ENCODE measurements at places on chromosomes 7 and 10.

GRCh38 chr10:57905861-57906260 is 361.8 kb downstream of the IPMK start:
- no peak for DNase-seq

- no peak for DNase-seq
These were observed 400.6 kb upstream of the IGFBP3 start for GRCh38 chr7:46321556-46322205.

- DNase-seq: no peak
These were observed 2.0 kb upstream of the ANLN start for GRCh38 chr7:36387435-36388231.

GRCh38 chr10:77548671-77549070 is 88.9 kb downstream of the KCNMA1 start:
- DNase-seq: no peak

- DNase-seq: no peak
These were observed 61.3 kb downstream of the SEC61G start for GRCh38 chr7:54697659-54698186.

DNA sequence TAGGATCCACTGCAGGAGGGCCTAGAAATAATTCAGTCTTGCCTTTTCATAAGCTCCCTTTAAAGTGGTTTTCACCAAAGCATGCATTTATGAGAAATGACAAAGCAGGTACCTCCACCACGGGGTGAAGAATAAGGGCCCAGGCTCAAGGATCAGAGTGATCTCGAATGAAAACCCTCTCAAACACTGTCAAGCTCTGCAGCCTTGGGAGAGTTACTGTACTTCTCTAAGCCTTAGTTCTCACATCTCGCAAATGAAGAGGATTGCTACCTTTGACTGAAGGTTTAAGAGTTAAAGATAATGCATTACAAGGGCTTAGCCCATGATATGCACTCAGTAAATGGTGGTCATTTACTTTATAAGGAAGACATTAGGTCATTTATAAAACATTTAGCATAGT is 81.7 kb downstream of the CUBN start:
- no peak for DNase-seq

- no peak for DNase-seq
These were observed 64.9 kb downstream of the LARP4B start for GRCh38 chr10:866577-866941.

GRCh38 chr7:111229916-111230315 is 139.0 kb downstream of the LRRN3 start:
- DNase-seq: no peak

DNA sequence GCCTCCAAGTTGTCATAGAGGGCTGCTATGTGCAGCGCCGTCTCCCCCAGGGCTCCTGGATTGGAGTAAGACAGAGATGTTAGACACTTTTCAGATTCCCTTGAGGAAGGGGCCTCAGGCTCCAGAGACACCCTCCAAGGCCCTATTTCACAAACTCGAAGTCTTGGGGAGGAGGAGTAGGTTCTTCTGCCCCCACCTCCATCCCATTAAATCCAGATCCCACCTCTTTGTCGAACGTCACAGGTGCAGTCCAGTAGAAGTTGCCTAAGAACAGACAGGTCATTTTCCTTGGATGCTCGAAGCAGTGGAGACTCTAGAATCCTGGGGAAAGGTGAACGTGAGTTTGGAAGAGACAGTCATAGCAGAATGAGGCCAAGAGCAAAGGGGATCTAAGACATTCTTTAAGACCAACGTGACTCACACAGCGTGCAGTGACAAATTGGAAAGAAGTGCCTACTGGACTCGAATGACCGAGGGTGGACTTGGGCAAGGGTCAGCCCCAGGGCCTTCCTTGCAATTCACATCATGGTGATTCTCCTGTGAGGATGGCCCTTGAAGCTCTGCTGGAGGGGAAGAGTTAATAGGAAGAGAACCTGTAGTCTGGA is 3.3 kb downstream of the TRPV5 start:
- no peak for DNase-seq

GRCh38 chr10:79413196-79413595 is 32.2 kb downstream of the ZCCHC24 start:
- DNase-seq: peak; percentile 48

DNA sequence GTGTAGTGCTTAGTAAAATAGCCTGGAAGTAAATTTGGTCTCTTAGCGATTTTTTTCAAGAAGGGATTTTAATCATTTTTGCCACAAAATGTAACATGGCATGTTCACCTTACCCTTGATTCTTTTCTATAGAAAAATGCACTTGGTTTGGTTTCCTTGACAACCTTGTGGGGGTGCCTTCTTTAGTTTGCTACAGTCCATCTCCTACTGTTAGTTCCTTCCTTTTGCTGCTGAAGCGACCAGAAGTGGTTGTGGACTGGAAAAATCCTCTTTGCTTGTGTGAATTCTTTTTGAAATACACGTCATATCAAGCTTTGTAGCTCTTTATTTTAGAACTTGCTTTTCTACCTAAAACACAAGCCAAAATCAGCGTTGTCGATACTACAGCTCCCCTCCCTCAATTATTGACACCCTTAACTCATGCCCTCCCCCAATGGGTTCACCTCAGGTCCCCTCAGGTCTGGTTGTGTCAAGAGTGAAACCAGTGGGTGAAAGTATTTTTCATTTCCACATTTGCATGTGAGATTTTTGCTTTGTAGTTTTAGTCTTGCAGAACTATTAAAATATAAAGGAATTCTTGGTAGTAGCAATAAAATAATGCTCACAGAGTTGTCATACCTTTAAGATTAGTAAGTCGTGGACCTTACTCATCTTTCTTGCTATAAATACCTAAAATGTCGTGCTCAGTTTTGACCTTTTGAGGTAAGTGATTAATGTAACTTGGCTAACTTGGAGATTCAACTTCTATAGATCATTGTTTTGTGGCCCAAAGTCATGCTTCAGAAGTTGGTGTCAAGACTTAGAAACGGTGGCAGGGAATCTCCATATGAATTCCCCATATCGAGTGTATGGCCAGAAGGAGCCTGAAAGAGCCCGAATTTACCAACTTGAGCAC is 1.5 kb downstream of the ACTR3B start:
- DNase-seq: no peak

DNA sequence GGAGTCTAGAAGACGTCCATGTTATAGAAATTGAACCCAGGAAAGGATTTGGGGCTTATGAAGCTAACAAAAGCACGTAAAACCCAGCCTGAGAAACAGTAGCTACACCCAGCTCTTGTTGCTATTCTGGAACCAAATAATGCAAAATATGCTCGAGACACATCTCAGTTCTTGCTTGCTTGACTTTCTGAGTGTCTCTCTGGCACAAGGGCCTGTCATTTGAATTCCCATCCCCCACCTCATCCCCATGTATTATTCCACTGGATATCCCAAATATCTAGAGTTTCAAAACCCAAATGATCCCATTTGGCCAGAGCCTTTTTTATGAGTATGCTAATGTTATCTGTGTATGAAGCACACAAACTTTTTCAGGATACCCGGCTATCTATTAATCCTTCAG is 48.2 kb upstream of the AGBL3 start:
- no peak for DNase-seq

GRCh38 chr10:74061104-74061503 is 63.2 kb downstream of the VCL start:
- no peak for DNase-seq

DNA sequence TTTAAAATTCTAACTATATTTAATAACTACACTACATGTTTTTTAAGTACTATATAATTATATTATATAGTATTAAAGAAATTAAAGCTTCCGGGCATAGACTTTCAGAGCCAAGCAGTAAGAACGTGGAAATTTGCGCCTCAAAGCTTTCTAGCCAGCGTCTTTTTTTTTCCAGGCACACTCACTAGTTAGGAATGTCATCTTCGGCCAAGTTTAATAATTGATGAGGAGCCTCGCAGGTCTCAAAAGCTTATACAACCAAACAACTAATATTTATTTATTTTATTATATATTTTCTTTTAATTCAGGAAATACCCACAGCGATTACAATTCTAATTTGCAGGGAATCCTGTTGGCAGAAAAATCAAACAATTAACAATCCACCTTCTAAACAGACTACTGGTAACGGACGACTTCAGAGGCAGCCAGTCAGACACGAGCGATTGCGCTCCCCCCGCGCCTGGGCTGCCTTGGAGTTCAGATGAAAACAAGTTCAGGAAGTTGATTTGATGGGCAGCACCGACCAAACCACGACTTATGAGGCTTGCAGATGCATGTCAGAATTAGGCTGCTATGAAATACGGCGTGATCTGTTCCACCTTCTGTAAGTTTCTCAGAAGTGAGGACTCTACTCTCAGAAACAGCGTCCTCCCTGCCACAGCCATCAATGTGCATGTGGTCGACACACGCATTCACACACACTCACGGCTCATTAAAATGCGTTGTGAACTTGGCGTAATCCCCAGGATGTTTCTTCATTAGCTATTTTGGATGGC is 431.8 kb upstream of the MGMT start:
- no peak for DNase-seq

- DNase-seq: no peak
These were observed 553 bp downstream of the DNAJC30 start for GRCh38 chr7:73682745-73683055.

DNA sequence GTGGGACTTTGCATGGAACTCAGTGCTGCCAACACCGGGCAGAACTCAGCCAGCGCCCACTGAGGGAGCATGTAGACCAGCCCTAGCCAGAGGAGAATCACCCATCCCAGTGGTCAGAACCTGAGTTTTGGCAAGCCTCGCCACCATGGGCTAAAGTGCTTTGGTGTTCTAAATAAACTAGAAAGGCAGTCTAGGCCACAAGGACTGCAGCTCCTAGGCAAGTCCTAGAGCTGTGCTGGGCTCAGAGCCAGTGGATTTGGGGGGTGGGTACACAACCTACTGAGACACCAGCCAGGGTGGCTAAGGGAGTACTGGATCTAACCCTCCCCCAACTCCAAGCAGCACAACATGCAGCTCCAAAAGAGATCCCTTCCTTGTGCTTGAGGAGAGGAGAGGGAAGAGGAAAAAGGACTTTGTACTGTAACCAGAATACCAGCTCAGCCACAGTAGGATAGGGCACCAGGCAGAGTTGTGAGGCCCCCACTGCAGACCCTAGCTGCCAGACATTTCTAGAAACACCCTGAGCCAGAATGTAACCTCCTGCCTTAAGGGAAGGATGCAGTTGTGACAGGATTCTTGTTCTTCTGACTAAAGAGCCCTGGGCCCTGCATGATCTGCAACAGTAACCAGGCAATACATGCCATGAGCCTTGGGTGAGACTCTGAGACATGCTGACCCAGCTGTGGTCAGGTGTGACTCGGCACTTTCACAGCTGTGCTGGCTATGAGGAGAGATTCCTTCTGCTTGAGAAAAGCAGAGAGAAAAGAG is 24.4 kb downstream of the GSDME start:
- no peak for DNase-seq

DNA sequence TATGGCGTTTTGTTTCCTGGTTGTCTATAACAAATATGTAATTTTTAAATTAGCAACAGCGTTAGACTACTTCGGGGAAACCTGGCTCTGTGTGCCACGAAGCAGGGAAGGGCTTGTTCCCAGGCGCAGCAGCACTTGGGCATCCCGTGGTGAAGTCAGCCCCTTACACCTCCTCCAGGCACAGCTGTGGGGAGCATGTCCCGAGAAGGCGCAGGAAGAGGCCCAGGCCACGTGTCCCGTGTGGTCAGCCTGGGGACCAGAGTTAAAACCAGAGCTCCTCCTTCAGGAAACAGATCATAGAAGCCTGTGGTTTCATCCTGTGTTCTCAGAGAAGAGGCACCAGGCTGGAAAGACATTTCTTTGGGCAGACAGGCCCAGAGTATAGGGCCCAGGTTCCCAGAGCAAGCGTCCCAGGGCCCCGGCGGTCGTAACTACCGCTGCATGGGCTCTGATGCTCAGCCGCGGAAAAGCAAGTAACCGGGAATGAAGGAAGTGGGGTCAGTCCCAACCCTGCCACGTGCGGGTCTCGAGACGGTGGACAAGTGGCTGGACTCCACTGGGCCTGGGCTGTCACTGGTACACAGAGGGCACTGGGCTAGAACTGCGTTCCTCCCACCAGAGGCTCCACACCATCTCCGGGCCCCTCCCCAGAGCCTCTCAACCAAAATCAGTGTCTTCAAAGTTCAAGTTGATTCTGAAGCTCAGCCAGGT is 7.1 kb downstream of the NUDT1 start:
- DNase-seq: peak; percentile 74

- DNase-seq: no peak
These were observed 142.8 kb downstream of the DNAJC1 start for GRCh38 chr10:21860718-21861117.

DNA sequence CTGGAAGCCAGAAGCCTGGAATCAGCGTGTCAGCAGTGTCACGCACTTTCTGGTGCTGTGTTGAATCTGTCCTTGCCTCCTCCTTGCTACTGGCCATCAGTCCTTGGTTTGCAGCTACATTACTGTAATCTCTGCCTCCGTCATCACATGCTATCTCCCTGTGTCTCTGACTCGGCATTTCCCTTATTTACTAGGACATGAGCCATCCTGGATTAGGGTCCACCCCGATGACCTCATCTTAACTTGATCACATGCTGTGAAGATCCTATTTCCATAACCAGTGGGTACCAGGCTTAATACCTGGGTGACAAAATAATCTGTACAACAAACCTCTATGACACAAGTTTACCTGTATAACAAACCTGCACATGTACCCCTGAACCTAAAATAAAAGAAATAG is 518.0 kb upstream of the KLF6 start:
- no peak for DNase-seq

DNA sequence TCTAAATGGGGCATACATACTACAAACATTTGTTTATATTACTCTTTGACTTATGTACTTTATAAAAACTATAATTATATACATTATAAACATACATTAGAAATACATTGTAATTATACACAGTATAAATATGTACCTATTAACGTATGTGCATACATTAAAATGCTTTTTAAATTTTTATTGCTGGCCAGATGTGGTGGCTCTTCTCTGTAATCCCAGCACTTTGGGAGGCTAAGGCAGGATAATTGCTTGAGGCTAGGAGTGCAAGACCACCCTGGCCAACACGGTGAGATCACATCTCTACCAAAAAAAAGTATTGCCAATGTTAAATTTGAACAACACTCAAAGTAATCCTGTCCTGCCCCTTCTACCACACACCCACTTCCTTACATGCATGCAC is 1037.0 kb downstream of the GRM8 start:
- DNase-seq: no peak

- no peak for DNase-seq
These were observed 42.2 kb downstream of the POLL start for GRCh38 chr10:101545898-101546297.

- DNase-seq: peak; percentile 58
These were observed 396 bp upstream of the TAF5 start for GRCh38 chr10:103367379-103367781.

DNA sequence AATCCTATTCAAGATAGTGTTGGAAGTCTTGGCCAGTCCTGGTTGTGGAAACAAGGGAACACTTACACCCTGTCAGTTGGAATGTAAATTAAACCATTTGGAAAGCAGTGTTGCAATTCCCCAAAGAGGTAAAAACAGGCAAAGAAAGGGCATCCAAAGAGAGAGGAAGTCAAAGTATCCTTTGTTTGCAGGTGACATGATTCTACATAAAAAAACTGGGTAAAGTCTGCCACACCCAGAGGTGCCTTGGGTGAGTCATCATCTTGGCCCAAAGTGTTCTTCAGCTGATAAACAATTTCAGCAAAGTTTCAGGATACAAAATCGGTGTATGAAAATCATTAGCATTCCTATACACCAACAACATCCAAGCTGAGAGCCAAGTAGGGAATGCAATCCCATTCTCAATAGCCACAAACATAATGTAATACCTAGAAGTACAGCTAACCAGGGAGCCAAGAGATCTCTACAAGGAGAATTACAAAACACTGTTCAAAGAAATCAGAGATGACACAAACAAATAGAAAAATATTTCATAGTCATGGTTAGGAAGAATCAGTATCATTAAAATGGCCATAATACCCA is 278.7 kb downstream of the SDK1 start:
- DNase-seq: no peak
